ENCODE measurements at places on chromosomes 5 and 9.
A peak's percentile ranks its signal among the peaks of the same experiment; 100 is the strongest.

GRCh38 chr5:2657151-2657550, 94.3 kb downstream of the IRX2 start:
- no peak for DNase-seq

DNA sequence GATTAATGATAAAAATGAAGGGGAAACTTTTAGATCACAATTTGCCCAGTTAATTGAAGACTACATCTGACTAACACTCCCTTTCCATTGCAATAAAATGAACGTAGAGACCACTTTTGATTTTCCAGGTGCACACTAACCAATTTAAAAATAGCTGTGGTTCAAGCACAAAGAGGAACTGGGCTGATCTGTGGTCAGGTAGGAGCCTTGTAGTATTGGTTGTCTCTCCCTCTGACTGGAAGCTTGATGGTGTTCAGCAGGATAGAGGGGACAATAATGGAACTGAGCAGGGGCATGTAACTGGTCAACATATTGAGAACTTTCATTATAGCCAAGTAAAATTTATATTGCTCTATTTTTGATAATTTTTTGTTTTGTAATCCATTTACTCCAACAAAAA, 886.8 kb upstream of the SEMA6A start:
- peak; percentile 1 for DNase-seq

GRCh38 chr5:32390819-32391591, 53.5 kb downstream of the ZFR start:
- DNase-seq: peak; percentile 22

- no peak for DNase-seq
These were observed 71.4 kb upstream of the WDR41 start for GRCh38 chr5:77563475-77563874.

DNA sequence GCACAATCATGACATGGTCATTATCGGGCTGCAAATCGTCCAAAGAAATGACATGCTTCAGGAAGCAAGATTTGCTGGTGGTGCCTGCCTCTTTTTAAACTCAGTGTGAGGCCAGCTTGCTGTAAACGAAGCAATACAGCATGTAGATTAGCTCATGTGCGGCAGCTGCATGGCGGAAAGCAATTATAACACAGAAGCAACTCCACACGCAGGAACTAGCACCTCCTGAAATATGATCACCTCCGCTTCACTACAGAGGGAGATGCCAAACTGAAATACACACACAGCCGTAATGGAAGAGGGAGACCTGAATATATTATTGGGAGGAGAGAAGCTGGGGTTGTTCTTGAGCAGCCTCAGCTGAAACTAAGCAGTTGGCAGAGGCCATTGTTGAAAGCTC, 312.5 kb downstream of the PSAT1 start:
- no peak for DNase-seq

GRCh38 chr5:78008356-78008967, 232.3 kb upstream of the TBCA start:
- peak; percentile 72 for DNase-seq

- no peak for DNase-seq
These were observed 194.7 kb downstream of the MED10 start for GRCh38 chr5:6183391-6184390.

- DNase-seq: no peak
These were observed 388.3 kb downstream of the PLK2 start for GRCh38 chr5:58071566-58071965.
